ENCODE measurements at places on chromosomes 4 and X.

- DNase-seq, result no peak
Measured at GRCh38 chrX:9130031-9130430, 96.1 kb upstream of the FAM9B start.

DNA sequence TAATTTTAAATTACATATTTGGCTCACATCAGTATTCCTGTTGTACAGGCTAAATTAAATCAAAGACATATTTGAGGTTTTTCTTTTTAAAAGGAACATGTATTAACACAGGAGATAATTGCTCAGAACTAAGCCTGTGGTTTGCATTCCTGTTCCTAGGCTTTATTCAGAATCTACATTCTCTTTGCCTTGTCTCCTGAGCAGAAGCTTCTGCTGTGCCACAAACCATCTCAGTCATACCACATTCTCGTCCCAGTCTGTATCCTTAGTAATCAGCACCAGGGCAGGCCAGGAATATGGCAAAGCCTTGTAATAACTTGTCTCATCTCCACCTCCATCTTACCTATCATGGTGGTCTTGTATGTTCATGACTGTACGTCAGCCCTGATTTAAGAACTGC, 162.8 kb downstream of the ARHGAP24 start:
- no peak for DNase-seq

DNA sequence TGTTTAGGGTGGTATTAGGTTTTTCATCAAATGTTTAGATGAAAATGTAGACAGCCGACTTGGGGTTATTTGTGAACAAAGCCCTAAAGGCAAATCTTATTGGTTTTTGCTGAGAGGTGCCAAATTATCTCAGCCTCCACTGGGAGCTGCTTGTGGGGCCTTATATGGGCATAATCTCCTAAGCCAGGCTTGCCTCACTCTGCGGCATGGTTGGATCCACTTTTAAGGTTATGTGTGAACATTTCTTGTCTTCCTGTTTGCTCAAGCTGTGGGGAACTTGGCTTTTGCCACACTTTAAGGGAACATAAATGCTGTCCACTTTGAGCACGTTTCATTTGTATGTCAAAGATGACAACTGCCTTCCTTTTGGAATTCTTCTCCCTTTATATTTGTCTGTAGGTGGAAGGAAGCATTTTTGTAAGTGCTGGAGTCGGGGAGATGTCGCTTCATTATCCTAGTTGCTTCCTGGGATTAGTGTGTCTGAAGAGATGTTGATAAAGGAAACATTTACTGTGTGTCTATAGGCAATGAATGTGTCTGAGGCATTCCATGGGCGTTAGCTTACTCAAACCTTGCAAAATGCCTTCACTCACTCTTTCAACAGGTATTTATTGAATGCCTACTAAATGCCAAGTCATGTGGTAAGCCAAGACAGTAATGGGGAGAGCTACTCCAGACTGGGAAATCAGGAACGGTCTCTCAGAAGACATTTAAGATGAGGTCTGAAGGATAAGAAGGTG, 78.3 kb downstream of the SLC9A6 start:
- no peak for DNase-seq

DNA sequence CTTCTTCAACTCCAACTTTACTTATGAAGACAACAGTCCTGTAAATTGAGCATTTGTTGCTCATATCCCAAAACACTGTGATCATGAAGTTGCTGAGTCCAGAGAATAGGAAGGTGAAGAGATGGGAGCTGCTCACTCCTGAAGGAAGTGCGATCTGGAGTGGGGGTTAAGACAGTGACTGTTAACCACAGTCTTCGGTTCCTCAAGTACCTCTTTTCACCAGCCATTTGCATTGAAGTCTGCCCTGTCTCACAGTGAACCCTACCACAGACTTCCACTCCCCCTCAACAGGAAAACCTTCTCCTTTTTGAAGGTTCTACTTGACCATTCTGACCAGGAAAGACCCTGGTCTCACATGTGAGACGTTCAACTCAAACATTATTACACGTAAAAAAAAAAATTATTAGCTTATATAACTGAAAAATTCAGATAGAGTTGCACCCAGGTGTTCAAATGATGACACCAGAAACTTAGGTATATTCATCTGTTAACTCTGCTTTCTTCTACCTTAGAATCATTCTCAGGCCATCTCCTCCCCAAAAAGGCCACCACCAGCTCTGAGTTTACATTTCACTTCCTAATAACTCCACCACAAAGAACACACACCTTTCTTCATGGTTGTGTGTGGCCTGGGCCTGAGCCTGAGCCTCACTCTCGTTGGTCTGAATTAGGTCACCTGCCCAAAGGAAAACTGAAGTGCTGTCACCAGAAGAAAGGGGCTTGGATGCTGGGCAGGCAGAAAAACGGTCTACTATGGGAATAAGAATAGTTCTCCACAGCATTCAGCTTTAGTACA, 199.2 kb downstream of the DCTD start:
- no peak for DNase-seq

- DNase-seq, result no peak
Measured at GRCh38 chrX:68705986-68706385, 58.5 kb downstream of the STARD8 start.

GRCh38 chr4:125097729-125098128, 217.0 kb upstream of the FAT4 start:
- no peak for DNase-seq

- no peak for DNase-seq
Measured at GRCh38 chr4:88130003-88130402, 28.4 kb downstream of the ABCG2 start.

GRCh38 chr4:118289794-118290193, 63.0 kb downstream of the PRSS12 start:
- no peak for DNase-seq

DNA sequence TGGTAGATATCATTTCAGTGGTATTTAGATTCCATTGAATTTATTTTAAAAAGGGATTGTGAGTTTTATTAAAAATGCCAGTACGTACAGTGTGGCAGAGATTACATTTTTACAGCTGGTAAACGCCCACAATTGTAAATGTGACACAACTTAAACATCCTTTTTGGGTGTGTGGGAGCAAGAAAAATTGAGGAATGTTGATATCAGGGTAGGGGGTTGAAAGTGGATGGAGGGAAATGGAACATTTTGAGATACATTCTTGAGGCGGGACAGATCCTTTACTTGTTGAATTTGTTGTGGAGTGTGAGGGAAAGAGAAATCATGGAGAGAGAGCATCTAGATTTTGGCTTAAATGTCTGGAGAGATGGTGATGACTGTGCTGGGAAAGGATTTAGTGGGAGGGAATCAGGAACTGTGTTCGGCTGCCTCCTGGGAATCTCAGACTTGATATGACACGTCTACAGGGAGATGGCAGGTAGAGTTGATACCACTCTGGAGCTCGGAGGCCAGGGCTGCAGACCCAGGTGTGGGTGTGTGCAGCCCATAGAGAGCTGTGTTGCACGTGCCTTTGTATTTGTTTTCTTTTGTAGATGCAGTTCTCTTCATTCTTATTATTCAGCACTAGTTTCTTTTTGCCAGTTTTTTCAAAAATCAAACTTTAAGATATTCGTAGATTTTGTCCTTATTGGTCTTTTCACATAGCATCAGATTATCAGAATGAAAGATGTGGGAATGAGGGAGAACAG, 10.8 kb downstream of the TMEM131L start:
- DNase-seq, result peak; percentile 36

- no peak for DNase-seq
Measured at GRCh38 chr4:17578482-17578891, 1.5 kb downstream of the LAP3 start.

GRCh38 chr4:71635139-71635748, 148.6 kb downstream of the GC start:
- DNase-seq, result no peak

GRCh38 chr4:147863808-147864472, 132.1 kb downstream of the ARHGAP10 start:
- DNase-seq, result no peak

DNA sequence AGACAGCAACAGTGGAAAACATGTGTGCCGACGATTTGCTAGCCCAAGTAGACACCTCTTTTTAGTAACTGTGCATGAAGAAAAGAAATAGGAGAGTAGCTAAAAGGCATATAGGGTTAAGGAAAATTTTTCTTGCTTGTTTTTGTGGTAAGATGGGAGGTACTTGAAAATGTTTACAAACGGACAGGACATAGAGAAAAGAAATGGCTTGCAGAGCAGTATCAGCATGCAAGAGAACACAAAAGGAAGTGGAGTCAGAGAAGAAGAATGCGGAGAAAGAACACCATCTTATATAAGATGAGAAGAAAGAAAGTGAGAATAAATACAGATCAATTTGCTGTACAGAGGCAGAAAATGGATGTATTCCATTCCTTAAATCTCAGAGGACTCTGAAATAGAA, 263.7 kb upstream of the ETNPPL start:
- no peak for DNase-seq

GRCh38 chr4:61152433-61152832, 47.7 kb upstream of the ADGRL3 start:
- no peak for DNase-seq

DNA sequence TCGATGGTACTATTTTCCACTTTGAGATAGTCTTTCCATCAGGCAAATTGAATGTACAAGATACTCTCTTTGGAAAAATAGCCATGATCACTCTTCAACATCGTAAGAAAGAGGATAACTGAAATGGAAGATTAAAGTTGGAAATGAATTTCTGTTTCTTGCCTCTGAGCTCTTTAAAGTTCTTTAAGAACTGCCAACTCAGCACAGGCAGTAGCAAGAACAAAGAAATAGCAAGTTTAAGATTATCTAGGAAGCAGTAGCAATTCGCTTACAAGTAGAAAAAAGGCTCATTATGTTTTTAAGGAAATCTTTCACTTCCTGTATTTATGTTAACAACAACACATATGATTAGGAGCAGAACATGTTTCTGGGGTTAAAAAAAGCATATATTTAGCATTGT, 127.6 kb downstream of the CDS1 start:
- no peak for DNase-seq
